GM03348 (cell line): ENCODE measurements at places on chromosomes 6 and 20.

- DNase-seq: peak; percentile 53
These were observed 20.7 kb upstream of the TRIM27 start for GRCh38 chr6:28944412-28944865.

GRCh38 chr6:52418606-52419005 is 1.5 kb upstream of the EFHC1 start:
- DNase-seq: no peak

DNA sequence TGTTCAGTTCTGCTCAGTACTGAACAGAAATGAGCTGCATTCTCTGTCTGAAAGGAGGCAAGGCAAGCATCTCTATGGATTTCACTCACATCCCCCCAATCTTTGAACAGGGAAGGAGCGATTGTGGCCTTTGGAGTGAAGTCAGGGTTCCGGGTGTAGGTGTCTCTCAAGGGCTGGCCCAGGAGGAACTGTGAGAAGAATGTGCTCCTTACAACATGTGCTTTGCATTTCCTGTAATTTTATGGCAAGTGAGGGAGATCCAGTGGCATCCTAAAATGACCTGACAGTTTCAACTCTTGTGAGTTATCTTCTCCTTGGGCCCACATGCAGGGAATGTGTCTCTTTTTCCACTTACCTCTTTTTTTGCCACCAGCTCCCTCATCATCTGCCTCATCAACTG is 63.0 kb upstream of the RIN2 start:
- peak; percentile 13 for DNase-seq

DNA sequence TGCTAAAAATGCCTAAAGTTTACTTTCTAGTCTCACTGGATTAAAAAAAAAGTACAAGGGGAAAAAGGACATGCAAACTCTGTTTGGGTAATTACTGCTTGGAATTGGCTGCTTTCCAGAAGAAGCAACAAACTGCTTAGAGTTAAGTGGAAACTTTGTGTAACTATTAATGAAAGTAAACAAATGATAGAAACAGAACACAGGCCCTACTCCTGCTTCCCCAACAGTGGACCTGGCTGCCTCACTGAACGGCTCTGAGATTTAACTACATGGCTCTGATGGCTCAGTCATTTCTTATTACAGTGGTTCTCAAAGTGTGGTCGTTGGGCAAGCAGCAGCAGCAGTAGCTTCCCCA is 108.5 kb downstream of the MAN1A1 start:
- no peak for DNase-seq

- peak; percentile 29 for DNase-seq
These were observed 65.5 kb downstream of the ANKRD60 start for GRCh38 chr20:58162986-58163385.

GRCh38 chr6:103534095-103534494 is 1325.6 kb downstream of the HACE1 start:
- DNase-seq: no peak

DNA sequence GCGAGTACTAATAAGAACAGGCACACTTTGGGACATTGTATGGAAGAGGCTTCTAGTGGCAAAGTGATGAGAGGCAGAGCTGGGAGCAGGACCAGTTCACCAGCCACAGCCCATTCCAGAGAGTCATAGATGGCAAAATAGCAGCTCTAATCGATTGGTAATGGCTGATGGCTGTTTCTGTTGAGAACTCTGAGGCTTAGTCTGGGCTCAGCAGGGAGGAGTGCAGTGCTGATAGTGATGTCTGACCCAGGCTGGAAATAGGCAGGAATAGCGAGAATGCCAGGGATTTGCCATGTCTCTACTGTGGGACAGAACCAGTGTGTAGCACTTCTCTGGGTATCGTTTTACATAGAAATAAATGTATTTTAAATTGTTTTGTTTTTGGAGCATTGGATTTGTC is 620.0 kb upstream of the FLRT3 start:
- DNase-seq: no peak

GRCh38 chr20:36607586-36608387 is 2.2 kb downstream of the RAB5IF start:
- no peak for DNase-seq

- no peak for DNase-seq
These were observed 487 bp upstream of the KIAA1755 start for GRCh38 chr20:38261054-38261390.

DNA sequence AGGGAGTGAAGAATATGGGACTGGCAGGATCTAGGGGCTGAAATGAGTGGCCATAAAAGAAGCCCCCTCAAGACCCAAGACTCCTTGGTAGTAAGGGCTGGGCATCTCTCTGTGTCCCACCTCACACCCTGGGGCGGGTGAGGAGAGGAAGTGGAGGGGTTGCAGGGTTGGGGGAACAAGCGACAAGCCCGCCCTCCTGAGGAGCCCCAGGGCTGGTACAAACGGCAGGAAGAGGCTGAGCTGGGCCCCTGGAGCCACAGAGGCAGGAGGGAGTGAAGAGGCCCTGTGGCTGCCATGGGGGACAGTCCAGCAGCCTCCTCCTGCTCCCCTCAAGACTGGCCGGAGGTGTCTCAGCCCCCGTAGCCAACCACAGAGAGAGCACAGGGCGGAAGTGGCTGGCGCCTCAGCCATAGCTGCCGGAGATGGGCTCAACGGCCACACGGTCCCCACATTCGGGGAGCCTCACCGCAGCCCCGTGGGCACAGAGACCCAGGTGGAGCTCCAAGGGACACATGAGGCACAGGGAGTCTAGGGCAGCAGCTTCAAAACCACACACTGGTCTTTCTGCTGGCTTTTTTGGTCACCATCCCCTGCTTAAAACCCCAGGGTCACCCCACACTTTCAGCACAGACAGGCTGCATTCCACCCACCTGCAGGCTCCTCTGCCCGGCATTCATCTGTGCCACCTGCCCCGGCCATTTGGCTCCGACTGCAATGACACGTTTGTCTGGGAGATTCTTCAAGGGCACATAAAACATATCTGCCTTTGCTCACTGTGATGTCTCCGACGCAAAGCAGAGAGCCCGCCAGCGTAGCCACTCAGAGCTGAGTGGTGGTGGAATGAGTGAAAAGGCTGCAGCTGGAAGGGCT is 524 bp downstream of the C20orf203 start:
- no peak for DNase-seq

- DNase-seq: no peak
These were observed 57.6 kb upstream of the ZNFX1 start for GRCh38 chr20:49335476-49335875.

- DNase-seq: no peak
These were observed 10.4 kb downstream of the ADTRP start for GRCh38 chr6:11767978-11768756.

DNA sequence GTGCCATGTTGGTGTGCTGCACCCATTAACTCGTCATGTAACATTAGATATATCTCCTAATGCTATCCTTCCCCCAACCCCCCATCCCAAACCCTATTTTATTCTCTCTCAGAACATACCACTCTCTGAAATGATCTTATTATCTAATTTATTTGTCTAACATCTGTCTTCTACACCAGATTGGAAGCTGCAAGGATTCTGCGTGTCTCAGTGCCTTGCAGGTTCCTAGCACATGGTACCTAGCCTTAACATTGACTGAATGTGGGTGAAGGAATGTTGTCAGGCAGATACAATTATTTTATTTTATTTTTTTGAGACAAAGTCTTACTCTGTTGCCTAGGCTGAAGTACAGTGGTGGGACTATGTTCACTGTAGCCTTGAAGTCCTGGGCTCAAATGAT is 124.9 kb downstream of the BCAS1 start:
- no peak for DNase-seq

DNA sequence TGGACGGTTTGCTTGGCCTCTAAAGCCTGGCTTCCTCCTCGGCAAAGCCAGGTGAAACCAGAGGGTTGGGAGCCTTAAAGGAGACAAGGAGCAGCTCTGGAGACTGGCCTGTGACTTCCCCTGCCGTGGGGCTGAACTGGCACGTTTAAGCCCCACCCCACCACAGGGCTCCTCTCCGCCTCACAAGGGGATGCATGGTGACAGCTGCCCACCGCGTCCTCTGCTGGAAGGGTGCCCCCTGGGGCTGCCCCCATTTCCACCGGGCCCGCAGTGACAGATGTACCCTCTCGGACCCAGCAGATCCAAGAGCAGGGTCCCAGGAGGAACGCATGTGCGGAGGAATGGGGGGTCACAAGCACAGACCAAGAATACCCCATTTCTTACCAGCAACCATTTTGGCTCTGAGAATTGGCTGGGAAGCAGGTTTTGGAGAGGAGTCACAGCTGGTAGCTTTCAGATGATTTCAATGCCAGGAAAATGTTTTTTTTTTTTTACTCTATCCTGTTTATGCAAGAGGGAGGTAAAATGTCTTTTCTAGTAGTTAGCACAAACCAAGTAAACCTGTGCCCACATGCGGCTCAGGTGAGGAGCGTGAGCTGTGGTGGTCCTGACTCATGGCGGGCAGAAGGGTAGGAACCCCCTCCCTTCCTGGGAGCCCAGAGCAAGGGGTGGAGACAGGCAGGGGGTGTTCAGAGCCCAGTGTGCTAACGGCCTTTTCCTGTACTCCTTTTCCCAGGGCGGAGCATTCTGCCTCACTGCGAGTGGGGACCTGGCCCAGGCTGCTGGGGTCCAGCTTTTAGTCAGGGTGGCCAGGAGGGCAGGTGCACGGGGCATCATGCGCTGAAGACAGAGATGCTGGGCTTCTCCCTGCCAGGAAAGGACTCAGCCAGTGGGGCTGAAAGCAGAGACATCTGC is 33.0 kb downstream of the FRMD1 start:
- DNase-seq: no peak

DNA sequence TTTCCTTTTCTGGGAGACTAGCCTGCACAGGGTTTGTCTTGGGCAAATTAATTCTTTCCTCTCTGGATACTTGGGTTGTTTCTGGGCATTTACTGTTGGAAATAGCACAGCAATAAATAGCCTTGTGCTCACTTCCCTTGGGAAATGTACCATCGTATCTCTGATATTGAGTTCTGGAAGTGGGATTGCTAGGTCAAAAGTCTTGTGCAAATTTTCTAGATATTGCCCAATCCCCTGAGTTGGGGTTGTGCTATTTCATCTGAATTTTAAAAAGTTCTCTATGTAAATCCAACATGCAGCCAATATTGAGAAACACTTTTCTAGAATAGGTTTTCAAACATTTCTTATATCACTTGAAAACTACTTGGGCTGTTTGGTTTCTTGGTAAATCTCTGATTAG is 64.0 kb upstream of the ELOVL5 start:
- DNase-seq: no peak

- no peak for DNase-seq
These were observed 190.3 kb upstream of the CDYL start for GRCh38 chr6:4585682-4586468.

DNA sequence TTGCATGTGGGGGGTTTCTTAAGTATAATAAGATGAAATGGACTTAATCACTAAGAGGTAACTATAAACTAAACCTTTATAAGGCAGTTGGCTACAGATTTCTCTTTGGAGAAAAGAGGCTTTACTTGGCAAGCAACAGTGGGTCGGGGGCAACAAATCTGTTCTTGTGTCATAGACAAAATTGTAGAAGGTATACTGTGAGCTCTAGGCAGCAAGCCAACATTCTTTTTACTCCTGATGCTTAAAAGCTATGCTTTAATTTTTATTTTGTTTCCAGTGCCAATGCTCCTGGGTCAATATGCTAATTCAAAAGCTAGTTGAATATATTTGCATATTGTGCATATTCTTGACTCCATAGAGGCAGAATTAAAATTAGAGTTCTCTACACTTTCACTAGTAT is 495.4 kb downstream of the BTBD3 start:
- no peak for DNase-seq

DNA sequence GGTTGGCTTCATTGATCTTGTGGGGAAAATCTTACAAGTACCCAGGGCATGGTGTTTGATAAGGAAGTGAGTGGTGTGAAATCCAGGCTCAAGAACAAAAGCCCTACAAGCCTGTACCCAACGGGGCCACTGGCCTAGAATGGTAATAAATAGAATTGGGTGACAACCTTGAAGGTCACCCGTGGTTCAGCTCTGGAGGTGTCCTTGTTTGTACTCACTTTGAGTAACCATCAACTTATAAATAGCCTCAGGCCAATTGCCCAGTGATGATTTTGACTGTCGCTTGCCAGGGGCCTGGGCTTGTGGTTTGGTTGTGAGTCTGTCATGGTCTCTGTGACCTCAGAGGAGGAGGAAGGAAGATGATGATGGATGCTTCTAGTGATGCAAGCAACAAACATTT is 87.8 kb downstream of the PHACTR3 start:
- no peak for DNase-seq

DNA sequence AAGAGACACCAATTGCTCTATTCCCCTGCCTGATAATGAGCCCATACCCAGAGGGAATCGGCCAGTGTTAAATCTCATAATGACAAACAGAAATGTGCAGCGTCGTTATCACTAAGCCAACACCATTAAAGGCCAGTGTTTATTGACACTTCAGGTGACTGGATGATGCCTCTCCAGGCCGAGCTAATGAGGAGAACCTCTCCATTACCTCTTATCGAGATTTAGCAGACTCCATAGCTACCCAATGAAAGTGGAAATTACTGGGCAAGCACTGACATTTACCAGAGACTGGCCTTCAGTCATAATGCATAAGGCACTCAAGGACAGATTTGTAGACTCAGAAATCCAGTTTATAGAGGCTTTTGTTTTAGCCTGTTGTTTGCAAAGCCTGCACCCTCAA is 669.5 kb downstream of the MAFB start:
- no peak for DNase-seq

GRCh38 chr6:121449331-121449730 is 13.9 kb downstream of the GJA1 start:
- DNase-seq: no peak

DNA sequence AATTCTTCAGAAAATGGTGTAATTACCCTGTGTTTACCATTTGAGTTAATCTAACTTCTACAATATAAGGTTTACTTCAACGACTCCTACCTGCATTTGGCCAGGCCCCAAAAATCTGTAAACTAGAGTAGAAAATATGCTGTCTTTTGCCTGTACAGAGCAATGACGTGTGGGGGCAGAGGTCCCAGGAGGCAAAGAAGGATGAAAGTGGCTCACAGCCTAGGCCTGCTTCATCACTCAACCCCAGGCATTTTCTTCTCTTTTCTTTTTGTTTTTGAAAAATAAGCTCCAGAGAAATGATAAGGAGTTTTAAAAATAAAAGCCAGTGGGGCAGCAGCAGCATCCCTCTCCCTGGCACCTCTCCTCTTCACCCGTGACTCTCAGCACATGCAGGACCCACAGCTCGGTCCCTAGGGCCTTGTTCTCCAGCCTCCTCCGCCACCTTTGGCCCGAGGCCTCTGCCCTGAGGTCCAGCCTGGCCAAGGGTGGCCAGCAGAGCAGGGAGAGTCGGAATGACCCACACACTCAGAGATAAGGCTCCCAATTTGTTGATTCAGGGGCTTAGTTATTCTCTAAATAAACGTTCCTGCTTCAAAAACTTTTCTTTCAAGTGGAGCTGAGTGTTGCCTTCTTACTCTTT is 310.3 kb upstream of the RNF24 start:
- DNase-seq: no peak
